ENCODE measurements at places on chromosomes 11 and 22.

GRCh38 chr11:122145715-122146274 is 29.8 kb upstream of the BLID start:
- no peak for DNase-seq

- no peak for DNase-seq
These were observed 146.5 kb downstream of the CCDC34 start for GRCh38 chr11:27216270-27217149.

DNA sequence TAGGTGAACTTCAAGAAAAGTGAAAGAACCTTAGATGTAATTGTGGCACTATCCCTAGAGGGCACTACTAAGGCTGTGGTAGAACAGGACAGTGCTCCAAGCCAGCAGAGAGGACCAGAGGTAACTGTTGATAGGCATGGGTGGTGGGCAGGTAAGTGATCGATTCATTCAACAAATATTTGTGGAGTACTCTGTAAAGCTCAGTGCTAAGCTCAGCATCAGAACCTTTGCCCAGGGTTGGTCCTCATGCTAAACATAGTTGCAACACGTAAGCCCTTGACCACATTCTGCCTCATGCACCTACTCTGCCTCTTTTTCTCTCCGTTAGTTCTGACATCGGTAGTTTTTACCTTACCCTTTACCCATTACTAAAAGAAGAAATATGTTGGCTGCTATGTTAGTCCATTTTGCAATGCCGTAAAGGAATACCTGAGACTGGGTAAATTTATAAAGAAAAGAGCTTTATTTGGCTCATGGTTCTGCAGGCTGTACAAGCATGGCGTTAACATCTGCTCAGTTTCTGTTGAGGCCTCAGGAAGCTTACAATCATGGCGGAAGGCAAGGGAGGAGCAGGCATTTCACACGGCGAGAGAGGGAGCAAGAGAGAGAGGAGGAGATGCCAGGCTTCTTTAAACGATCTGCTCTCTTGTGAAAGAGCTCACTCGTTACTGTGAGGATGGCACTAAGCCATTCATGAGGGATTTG is 18.4 kb upstream of the NNMT start:
- no peak for DNase-seq

GRCh38 chr22:32572741-32573500 is 98.3 kb downstream of the FBXO7 start:
- no peak for DNase-seq

GRCh38 chr22:45642986-45643385 is 28.6 kb upstream of the ATXN10 start:
- no peak for DNase-seq

- DNase-seq: no peak
These were observed 31.3 kb downstream of the CEP57 start for GRCh38 chr11:95821640-95822039.

DNA sequence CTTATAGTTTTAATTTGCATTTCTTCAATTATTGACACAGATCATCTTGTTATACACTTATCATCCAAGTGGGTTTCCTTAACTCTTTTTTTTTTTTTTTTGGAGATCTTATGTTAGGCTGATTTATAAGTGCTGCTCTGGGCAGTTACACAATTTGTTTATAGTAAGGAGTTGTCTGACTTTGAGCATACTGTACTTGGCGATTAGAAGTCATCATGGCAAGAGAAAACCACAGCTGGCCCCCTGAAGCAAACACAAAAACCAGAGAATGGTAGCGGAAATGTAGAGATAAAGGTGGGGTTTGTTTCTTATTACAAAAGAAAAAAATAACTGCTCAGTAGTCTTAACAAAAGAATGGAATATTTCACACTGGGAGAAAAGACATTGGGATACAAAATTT is 292.6 kb downstream of the SWAP70 start:
- no peak for DNase-seq

GRCh38 chr22:45006964-45007390 is 2.8 kb downstream of the PHF21B start:
- DNase-seq: no peak

DNA sequence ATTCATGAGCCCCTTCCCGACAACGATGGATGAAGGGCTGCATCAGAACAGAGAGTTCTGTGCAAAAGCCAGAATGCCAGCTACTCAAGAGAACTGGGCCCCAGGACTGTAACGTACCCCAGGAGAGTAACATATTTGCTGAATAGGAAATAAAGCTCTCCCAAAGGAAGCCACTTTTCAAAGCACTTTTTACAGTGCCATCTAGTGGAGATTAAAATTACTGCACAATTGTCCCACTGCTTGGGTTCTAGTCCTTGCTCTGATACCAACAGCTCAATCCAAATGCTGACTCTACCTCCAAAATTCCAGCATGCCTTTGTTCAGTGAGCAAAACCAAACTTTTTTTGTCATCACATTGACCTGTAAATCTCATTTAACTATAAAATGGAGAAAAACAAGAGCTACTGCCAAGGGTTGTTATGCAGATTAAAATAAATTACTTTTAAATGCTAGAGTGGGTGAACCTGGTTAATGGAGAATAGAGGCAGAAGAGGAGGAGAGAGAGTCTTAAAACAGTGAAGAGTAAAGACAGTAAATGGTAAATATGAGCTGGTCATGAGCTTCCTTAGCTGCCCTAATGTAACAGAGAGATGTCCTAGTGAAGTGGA is 87.6 kb upstream of the FSHB start:
- DNase-seq: no peak

GRCh38 chr11:8908099-8908498 is 2.9 kb upstream of the AKIP1 start:
- DNase-seq: no peak

GRCh38 chr11:81673001-81673400 is 1060.7 kb downstream of the FAM181B start:
- no peak for DNase-seq

DNA sequence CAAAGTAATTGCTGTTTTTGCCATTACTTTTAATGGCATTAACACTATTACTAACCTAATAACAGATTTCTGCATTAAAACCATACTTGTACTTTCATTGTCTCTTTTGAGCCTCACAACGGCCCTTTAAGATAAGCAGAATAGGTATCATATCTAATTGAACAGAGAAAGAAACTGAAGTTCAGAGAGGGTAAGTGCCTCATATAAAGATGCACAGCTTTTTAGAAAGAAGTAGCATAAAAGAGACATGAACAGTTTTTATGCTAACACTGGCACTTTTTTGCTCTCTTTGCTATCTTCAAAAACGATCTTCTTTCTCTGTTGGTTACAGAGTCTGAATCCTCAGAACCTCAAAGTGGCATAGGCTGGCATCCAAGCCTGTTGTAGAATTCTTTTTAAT is 102.9 kb upstream of the OR5AK2 start:
- DNase-seq: no peak

GRCh38 chr11:69335007-69335780 is 41.2 kb downstream of the MYEOV start:
- DNase-seq: no peak

DNA sequence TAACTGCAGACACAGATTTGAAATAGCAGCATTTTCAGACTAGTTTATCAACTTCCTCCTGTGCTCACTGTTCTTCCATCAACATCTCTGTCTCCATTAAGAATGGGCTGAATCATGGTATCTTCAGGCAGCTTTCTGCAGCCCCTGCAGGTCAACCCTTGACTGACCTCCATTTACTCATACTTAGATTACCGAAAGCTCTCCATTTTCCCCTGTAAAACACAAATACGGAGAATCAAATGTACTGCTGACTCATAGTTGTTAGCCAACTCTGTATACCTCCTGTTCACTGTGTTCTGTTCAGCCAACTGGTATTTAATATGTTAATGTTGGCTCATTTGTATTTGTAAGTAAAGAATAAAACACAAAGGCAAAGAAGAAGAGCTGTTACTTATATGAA is 364.0 kb downstream of the CASP12 start:
- DNase-seq: no peak

DNA sequence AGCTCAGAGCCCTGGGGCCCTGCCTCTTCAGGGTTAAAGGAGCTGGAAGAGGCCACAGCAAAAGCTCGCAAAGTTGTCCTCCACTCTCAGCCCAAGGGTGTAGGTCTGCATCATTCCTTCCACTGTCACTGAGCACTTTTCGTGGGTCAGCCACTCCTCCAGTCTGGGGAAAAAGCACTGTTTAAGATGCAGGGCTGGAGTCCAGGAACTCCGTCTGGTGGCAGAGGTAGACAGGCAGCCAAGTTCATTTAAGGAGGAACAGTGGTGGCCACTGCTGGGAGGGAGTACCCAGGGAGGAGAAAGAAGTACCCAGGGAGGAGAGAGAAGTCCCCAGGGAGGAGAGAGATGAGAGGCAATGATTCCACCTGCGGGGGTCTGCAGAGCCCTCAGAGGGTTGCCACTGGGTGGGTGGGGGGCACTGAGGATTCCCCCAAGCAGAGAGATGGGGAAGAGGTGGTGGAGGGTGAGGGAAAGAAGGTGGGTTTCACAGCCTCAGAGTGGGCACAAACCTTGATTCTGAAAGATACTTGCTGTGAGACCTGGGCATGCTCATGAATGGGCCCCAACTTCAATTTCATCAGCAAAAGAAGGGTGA is 70.0 kb upstream of the B3GAT1 start:
- DNase-seq: no peak

- no peak for DNase-seq
These were observed 13.2 kb downstream of the MPZL3 start for GRCh38 chr11:118238929-118239328.

DNA sequence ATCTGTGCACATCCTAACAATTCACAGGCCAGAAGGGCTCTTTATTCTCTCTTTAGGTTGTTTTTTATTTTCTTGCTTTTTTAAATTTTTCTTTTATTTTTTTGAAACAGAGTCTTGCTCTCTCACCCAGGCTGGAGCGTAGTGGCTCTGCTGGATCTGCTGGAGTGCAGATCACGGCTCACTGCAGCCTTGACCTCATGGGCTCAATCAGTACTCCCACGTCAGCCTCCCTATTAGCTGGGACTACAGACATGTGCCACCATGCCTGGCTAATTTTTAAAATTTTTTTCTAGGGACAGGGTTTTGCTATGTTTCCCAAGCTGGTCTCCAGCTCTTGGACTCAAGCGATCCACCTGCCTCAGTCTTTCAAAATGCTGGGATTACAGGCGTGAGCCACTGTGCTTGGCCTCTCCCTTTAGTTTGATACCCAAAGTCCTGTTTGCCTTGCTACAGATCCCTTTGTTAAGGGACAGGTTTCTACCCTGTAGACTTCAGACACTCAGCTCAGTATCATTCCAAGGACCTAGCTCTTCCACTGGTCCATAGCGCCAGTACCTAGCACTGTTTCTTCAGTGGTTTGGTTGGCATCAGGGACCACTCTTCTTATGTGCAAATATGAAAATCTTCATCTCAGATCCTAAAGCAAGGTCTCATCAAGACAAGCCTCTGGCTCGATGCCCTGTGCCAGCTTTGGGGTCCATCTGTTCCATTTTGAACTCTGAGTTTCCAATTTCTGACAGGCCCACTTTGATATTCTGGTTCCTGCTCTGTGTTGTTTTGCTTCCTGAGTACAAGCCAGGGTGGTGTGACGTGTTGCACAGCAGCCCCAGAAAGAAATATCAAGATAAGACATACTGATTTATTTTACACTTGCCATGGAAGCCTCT is 211.7 kb downstream of the FAT3 start:
- no peak for DNase-seq

DNA sequence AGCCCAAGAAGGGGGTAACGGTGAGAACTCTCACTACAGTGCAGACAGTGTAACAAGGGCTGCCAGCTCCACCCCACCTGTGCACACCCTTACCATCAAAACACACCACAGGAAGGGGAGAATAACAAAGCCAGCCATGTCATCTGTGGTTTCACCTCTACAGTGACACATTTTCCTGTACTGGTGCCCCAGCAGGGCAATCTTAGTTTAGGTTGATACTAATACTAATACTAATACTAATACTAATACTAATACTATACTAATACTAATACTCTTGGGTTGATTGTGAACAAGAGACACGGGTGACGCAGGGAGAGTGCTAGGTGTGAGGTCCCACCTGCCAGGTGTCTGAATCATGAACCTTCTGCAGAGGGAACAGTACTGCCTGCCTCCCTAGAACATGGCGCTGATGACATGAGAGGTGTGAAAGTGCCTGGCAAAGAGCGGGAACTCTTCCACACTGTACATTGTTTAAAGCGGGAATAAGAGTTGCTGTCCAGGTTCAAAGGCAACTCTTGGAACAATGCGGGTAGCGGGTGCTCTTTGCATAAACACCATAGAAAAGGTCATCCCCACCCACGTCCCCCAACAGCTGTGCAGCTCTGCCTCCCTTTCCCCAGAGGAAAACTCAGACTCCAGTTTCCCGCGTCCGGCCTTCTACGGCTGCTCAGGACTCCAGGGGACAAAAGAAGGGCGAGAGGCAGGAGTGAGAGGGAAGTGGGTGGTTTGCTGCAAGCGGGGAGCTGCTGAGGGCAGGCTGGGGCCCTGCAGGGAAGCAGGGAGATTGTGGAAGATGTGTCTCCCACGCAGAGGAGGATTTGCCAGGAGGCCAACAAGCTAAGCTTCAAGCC is 25.0 kb upstream of the TMPRSS4 start:
- DNase-seq: peak; percentile 51

GRCh38 chr11:45880772-45881570 is 4.5 kb upstream of the MAPK8IP1 start:
- no peak for DNase-seq

DNA sequence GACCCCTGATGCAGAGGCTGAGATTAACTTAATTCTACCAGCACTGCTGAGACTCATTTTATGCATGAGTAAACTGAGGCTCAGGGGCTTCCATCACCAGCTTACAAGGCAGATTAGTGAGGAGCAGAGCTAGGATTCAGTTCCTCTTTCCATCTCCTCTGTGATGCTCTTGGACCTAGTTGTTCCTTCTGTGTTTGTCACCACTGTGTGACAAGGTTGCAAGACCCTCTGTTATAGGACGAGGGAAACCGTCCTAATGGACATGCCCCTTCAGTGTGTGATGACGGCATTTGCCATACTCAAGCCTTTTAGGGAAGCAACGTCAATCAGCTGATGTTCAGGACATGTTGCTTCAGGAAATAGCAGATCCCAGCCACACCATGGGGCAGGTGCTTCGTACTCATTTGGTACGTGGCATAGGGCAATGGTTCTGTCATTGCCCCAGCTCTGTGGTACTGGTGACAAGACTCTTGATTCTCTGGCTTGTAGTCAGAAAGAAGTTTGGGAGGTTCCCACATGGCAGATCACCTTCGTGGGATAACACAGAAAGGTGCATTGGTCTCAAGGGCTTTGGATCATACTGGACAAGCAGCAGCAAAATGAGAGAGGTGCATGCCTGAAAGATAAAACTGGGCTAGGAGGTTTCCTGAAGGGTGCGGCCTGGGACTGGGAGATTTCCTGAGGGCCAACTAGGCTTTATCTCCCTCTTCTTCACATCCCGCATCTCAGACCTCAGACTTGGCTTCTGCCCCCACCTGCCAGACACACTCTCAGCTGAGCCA is 23.9 kb upstream of the CD44 start:
- DNase-seq: no peak

- no peak for DNase-seq
These were observed 18.4 kb downstream of the BCL2L13 start for GRCh38 chr22:17656870-17657395.

GRCh38 chr11:130573767-130574166 is 125.3 kb downstream of the ADAMTS15 start:
- DNase-seq: no peak

DNA sequence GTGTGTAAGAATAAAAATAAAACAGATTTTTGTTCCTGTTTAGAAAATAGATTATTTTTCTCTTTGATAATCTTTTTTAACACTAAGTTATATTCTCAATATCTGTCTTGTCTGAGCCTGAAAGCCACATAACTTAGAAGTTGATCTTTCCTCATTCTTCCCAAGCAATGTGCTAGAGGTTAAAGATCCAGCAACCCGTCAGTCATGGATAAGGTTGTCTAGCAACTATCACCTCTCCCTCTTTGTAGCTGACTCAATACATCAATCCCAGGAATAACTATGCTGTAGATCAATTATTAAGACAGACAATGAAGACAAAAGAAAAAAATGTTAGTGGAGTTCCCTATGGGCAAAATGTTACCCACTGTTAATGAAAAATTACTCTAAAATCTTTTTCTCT is 813.1 kb upstream of the CCDC179 start:
- DNase-seq: no peak

Measured in stimulated activated CD8-positive, alpha-beta memory T cell treated with anti-CD3 and anti-CD28 coated beads, Interleukin-12 subunit alpha, Interleukin-12 subunit beta, amount 100 ng/mL, for 1 hour (primary cell).